Thoracic aorta (tissue), 2 donors: ENCODE measurements at places on chromosomes 5 and 9. TPM values are rescaled to one million over a fixed set of nuclear protein-coding genes. Genes with fewer than 3 reads are reported as not detected.

DNA sequence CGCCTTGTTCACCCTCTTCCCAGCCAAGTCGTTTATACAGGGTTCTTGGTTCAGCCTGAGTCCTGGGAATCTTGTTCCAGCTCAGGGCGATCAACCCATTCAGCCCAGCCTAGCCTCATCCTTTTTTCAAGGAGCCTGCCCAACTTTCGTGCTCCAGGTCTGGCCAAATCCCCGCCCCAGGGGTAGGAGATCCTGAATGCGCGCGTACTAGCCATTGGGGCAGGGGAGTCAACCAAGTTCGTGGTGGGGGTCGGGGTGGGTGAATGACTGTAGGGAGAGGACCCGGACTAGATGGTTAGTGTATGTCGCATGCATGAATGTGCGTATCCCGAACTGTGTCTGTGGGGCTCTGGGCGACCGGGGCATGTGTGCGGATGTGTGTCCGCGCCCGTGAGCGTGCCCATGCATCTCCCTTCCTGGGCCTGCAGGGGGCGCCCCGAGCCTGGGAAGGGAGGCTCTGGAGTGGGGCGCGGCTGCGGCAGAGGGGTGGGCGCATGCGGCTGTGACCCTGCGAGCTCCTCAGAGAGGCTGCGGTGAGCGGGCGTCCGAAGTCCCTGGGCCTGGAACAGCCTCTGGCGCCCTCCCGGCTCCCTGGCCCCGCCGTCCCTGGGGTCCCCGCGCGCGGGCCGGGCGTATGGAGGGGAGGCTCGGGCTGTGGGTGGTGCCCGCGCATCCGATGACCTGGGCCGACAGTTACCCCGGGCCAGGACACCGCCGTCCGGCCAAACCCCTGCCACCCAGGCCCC, 8.7 kb downstream of the CCL21 start:
- DNase-seq: peak; percentile 41
- H3K36me3 ChIP-seq: no peaks in the 10 kb centered on the region
- H3K27me3 ChIP-seq: no peaks in the 10 kb centered on the region
- no peaks in the 10 kb centered on the region for H3K4me1 ChIP-seq
- H3K4me3 ChIP-seq: peak overlapping the region; percentile 74

DNA sequence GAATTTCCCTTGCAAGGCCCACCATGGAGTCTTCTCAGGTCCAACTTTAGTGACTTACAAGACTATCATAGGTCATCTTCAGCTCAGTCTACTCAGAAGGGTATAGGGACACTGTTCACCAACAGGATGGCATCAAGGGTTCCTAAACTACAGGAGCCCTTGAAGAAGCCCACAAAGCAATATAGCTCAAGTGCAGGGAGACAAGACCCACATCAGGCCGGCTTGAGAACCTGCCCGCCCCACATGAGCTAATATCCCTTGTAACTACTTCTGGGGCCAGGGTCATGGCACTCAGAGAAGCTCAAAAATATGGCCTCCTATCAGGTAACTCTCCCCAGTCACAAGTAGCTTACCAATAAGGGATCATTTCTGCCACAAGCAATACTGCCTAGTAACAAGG, 249.9 kb downstream of the CDK5RAP2 start:
- no peak overlapping the region for H3K27ac ChIP-seq
- DNase-seq: no peak
- H3K36me3 ChIP-seq: no peaks in the 10 kb centered on the region
- H3K27me3 ChIP-seq: no peaks in the 10 kb centered on the region
- H3K4me3 ChIP-seq: no peak overlapping the region

- H3K27ac ChIP-seq: no peak overlapping the region
- no peak overlapping the region for H3K4me3 ChIP-seq
- H3K4me1 ChIP-seq: no peaks in the 10 kb centered on the region
- DNase-seq: no peak
- no peaks in the 10 kb centered on the region for H3K27me3 ChIP-seq
- no peaks in the 10 kb centered on the region for H3K36me3 ChIP-seq
These were observed 59.5 kb upstream of the FOXI1 start for GRCh38 chr5:170046241-170046640.

DNA sequence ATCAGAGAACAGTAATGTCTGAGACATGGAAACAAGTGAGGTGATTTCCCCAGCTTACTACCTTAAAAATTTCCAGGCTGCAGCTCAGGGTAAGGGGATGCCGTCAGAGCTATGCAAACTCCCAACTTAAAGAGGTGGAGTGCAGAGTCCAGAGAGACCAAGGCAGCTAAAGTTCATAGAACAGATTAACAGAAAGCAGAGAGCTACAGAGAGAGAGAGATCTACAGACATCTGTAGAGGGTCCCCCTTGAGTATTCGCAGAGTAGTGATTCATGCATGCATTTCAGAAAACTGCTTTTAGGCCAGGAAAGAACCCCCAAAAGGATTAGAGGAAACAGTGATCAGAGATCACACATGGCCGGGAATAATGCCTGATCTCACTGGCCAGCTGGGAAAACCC, 306.2 kb upstream of the PUM3 start:
- H3K27ac ChIP-seq: no peak overlapping the region
- DNase-seq: no peak
- H3K36me3 ChIP-seq: no peaks in the 10 kb centered on the region
- H3K4me1 ChIP-seq: no peaks in the 10 kb centered on the region
- H3K4me3 ChIP-seq: no peak overlapping the region

The EQTN gene
- total RNA-seq: not detected

- H3K4me3 ChIP-seq: no peak overlapping the region
- no peak overlapping the region for H3K27ac ChIP-seq
- DNase-seq: no peak
- no peaks in the 10 kb centered on the region for H3K4me1 ChIP-seq
- H3K27me3 ChIP-seq: no peaks in the 10 kb centered on the region
These were observed 1.9 kb downstream of the IRGM start for GRCh38 chr5:150848271-150848670.

The C9 gene
- total RNA-seq: not detected

GRCh38 chr5:150022158-150022531, 21.6 kb downstream of the HMGXB3 start:
- peak overlapping the region; percentile 48 for H3K27ac ChIP-seq
- peak overlapping the region; percentile 35 for H3K4me3 ChIP-seq
- no peak for DNase-seq
- H3K4me1 ChIP-seq: peaks cover 14% of the 10 kb centered on the region

- no peak for DNase-seq
- H3K4me3 ChIP-seq: peak overlapping the region; percentile 96
- H3K4me1 ChIP-seq: peaks cover 47% of the 10 kb centered on the region
- H3K36me3 ChIP-seq: no peaks in the 10 kb centered on the region
These were observed 415 bp downstream of the XRCC4 start for GRCh38 chr5:83077662-83078261.

- peak overlapping the region; percentile 94 for H3K4me3 ChIP-seq
- H3K4me1 ChIP-seq: peaks cover 52% of the 10 kb centered on the region
- peak overlapping the region; percentile 83 for H3K27ac ChIP-seq
- H3K36me3 ChIP-seq: no peaks in the 10 kb centered on the region
- no peak for DNase-seq
These were observed 866 bp downstream of the SLC22A5 start for GRCh38 chr5:132370181-132370970.

DNA sequence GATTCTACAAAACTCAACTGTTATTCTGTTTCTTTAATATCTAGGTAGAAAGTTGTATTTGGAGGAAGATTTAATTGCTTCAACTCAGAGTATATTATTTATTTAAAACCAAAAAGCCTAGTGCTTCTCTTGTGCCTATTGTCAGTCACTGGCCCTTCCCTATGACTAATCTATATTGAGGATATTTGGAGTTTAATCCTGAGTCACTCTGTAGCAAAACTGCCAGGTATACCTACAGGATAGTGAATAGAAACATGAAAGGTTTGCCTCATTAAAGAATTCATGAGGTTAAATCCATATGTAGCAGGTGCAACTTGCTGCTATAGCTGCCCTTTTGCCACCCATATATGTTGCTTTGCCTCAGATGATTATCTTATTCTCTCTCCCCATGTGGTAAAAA, 15.1 kb downstream of the PLK2 start:
- no peak for DNase-seq
- H3K27ac ChIP-seq: no peak overlapping the region
- H3K4me1 ChIP-seq: peaks cover 5% of the 10 kb centered on the region
- H3K36me3 ChIP-seq: no peaks in the 10 kb centered on the region

GRCh38 chr5:7706256-7706655, 144.7 kb downstream of the CFAP90 start:
- no peaks in the 10 kb centered on the region for H3K36me3 ChIP-seq
- no peaks in the 10 kb centered on the region for H3K27me3 ChIP-seq
- H3K4me3 ChIP-seq: no peak overlapping the region
- DNase-seq: no peak
- no peaks in the 10 kb centered on the region for H3K4me1 ChIP-seq
- H3K27ac ChIP-seq: no peak overlapping the region

DNA sequence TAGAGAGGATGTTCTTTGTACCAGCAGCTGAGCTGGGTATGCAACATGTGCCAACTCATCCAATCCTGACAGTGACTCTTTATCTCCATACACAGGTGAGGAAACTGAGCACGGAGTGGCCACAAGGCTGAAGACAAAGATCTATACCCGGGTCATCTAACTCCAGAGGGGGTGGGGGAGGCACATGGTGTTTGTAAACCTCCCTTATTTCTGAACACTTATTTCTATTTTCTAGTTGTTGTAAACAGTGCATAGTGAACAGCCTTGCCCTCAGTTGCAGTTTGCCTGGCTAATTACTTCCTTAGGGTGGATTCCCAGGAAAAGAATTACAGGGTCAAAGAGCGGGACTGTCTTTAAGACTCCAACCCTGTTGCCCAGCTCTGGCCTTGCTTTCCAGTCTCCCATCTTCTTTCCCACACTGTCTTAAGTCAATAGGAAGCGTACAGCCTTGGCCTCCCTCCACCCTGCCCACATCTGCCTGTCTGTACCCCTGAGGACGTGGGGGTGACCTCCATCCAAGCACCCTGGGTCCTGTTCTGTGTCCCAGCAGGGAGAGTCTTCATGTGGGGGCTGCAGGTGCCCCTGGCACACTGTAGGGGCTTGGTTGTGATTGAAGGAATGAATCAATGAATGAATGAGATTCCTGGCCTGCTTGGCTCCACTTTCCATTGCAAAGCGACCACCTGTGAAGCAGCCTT, 13.2 kb upstream of the FIBCD1 start:
- H3K4me1 ChIP-seq: no peaks in the 10 kb centered on the region
- no peak overlapping the region for H3K4me3 ChIP-seq
- peaks cover 4% of the 10 kb centered on the region for H3K27me3 ChIP-seq
- H3K36me3 ChIP-seq: no peaks in the 10 kb centered on the region
- no peak for DNase-seq

DNA sequence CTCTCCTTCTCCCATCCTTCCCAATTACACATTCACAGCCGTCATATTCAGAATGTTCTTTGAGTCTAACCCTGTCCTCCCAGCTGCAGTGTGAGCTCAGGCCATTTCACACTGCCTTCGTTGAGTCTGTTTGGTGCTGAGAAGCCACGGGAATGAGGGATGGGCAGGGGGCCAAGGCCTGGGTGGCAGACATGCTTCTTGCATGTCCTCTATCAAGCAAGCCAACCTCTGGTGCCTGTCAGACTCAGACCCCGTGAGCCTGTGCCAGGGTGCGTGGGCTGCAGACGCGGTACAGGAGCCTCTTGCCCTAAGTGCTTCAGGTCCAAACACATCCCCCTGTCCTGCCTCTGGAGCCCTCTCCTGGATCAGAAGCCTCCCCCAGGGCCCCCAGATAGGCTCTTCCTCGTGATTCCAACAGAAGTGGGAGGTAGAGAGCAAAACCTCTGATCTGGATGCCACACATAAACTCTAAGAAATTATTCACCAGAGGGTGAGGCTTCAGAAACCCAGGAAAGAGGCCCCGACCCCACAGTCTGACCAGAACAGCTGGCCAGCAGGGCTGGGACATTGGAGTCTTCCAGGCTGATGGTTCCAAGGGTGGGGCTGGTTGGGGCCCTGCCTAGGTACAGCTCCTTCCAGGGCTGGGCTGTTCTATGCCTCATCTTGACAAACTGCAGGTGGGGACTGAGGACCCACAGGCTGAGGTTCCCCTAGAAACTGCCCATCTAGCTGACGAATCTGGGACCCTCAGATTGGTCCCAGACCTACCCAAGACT, 46.7 kb upstream of the CDKN2AIPNL start:
- H3K4me1 ChIP-seq: peaks cover 11% of the 10 kb centered on the region
- no peaks in the 10 kb centered on the region for H3K27me3 ChIP-seq
- H3K36me3 ChIP-seq: no peaks in the 10 kb centered on the region
- H3K4me3 ChIP-seq: no peak overlapping the region
- no peak overlapping the region for H3K27ac ChIP-seq

GRCh38 chr5:80181618-80182211, 74.1 kb downstream of the SERINC5 start:
- no peaks in the 10 kb centered on the region for H3K4me1 ChIP-seq
- no peaks in the 10 kb centered on the region for H3K36me3 ChIP-seq

DNA sequence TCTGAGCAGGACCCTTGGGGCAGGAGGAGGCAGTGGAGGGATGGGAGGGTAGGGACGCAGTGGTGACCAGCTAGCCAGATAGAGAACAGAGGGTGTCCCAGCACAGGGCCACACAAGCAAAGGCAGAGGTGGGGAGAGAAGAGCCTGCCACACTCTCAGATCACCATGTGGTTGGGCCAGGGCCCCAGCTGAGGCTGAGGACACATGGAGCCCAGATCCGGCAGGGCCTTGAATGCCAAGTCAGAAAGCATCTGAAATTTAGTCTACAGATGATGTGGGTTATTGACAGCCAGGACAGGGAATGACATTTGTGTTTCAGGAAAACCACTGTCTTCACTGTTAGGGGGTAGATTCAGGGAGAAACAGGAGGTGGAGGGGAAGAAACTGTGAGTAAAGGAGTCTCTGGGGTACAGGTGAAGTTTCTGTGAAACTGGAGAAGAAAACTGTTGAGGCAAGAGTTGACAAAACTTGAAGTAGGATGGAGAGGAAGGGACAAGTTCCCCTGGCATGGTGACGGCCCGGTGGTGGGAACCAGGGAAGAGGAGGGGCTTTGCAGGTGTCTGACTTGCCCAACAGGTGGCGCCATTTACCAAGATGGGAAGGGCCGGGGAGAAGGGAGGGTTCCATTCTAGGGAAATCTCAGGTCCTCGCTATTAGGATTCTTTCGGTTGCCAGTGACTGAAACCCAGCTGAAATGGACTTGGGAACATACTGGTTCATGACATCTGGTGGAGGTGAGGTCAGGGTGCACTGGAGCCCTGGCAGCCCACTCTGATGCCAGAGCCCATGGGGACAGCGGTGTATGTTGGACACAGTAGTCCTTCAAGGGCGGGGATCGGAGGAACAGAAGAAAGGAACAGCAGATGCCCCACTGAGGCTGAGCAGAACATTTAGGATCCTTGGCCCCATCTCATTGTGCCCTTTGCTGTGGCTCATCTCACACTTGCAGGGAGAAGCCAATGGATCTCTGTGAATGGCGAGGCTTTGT, 100.1 kb downstream of the KCNIP1 start:
- no peaks in the 10 kb centered on the region for H3K27me3 ChIP-seq
- no peak overlapping the region for H3K27ac ChIP-seq
- H3K4me3 ChIP-seq: no peak overlapping the region
- no peaks in the 10 kb centered on the region for H3K4me1 ChIP-seq
- no peak for DNase-seq
- H3K36me3 ChIP-seq: no peaks in the 10 kb centered on the region
